H54 (cell line): ENCODE measurements at places on chromosomes 6 and 20.

- DNase-seq: no peak
Observed at GRCh38 chr20:15063081-15063480, 725.7 kb upstream of the FLRT3 start.

- no peak for DNase-seq
Observed at GRCh38 chr20:17467120-17467655, 64.0 kb downstream of the BFSP1 start.

GRCh38 chr6:47245745-47246371 lies 63.8 kb downstream of the TNFRSF21 start:
- DNase-seq: no peak

- DNase-seq: no peak
Observed at GRCh38 chr20:43442282-43442880, 15.3 kb upstream of the SRSF6 start.

- DNase-seq: no peak
Observed at GRCh38 chr6:133100865-133101264, 140.3 kb upstream of the EYA4 start.

- DNase-seq: no peak
Observed at GRCh38 chr6:123901436-123901835, 97.8 kb downstream of the NKAIN2 start.

DNA sequence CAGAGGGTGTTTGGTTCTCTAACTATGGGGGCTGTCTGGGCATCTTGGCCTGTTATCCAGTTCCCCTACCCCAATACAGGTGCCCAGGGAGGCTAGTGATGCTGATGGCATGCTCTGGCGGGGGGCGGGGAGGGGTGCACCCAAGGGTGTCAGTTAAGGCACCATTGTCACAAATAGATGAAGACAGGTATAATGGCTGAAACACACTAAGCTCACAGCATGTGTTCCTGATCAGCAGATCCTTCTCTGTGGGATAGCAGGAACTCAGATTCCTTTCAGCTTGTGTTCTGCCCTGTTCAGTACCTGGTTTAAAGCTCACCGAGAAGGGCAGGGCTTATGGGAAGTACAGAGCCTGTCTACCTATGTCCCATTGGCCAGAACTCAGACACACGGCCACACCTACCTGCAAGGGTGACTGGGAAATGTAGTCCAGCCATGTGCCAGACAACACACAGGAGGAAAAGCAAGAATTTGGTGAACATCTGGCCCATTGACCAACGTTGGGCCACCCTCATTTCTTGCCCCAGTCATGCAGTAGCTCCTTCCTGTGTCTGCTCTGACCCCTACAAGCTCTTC lies 3.4 kb upstream of the RSPO4 start:
- peak; percentile 80 for DNase-seq

GRCh38 chr6:130666786-130667185 lies 160.4 kb upstream of the SMLR1 start:
- DNase-seq: no peak

GRCh38 chr20:62280303-62280702 lies 22.5 kb upstream of the ADRM1 start:
- DNase-seq: no peak

- DNase-seq: no peak
Observed at GRCh38 chr6:107957308-107957908, 600 bp downstream of the SEC63 start.

DNA sequence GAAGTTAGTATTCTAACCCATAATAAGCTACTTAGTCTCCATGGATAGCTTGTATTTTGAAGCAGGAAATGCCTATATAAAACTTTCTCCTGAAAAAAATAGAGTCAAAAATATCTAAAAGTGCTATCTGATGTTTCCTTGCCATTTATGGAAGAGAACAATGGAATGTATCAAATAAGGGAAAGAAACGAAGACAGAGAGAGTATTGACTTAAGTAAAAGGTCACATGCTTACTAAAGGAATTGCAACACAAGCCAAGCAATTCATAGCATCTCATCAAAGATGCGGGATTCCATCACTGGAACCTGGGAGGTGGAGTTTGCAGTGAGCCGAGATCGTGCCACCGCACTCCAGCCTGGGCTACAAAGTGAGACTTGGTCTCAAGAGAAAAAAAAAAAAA lies 112.9 kb upstream of the DTNBP1 start:
- no peak for DNase-seq

DNA sequence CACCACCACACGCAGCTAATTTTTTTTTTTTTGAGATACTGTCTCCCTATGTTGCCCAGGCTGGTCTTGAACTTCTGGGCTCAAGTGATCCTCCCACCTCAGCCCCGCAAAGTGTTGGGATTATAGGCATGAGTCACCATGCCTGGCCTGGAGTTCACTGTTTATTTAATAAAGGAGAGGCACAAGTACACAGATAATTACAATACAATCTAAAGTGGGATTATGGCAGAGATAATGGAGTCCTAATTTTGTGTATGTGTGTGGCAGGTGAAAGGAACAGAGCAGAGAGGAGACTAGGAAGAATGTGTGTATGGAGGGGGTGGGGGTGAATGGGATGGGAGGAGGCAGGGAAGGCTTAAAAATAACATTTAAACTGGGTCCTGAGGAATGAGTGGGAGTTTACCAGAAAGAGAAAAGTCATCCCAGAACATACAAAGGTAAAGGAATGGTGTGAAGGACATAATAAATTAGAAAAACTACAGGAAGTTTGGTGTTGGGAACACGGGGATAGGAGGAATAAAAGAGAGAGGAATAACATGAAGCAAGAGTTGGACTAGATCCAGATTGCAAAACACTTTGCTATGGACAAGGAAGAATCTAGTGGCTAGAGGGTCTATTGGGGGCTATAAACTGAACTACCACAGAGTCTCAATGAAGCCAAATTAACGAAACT lies 4.4 kb downstream of the NCOA5 start:
- DNase-seq: no peak

DNA sequence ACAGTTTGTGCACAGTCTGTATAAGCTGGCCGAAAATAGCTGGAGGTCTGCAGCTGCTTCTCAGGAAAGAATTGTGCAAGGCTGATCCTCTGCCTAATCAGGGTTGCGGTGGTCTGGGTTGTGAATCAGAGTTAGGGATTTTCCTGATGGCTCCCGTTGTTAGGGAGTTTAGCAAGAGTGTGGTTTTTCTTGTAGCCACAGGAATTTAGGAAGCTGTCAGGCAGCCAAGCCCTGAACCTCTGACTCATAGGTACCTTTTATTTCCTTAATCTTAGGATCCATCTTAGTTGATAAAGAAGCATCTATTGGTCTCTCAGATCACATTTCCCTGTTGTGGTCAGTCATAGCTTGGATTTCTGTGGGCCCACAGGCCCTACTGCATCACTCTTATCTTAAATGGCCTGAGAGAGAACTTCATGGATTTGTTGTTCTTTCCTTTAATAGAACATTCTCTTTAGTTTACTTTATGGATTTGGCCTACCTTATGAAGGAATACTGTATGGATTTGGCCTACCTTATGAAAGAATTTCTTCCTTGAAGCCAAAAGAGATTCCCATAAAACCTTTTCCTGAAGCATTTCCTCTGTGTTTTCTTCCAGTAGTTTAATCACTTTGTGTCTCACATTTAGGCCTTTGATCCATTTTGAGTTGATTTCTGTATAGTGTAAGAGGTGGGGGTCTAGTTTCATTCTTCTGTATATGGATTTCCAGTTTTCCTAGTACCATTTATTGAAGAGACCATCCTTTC lies 10.3 kb downstream of the KIF25 start:
- peak; percentile 31 for DNase-seq

GRCh38 chr6:56683882-56684281 lies 41.2 kb upstream of the DST start:
- peak; percentile 40 for DNase-seq

GRCh38 chr20:23125625-23126191 lies 39.6 kb upstream of the CD93 start:
- DNase-seq: no peak

DNA sequence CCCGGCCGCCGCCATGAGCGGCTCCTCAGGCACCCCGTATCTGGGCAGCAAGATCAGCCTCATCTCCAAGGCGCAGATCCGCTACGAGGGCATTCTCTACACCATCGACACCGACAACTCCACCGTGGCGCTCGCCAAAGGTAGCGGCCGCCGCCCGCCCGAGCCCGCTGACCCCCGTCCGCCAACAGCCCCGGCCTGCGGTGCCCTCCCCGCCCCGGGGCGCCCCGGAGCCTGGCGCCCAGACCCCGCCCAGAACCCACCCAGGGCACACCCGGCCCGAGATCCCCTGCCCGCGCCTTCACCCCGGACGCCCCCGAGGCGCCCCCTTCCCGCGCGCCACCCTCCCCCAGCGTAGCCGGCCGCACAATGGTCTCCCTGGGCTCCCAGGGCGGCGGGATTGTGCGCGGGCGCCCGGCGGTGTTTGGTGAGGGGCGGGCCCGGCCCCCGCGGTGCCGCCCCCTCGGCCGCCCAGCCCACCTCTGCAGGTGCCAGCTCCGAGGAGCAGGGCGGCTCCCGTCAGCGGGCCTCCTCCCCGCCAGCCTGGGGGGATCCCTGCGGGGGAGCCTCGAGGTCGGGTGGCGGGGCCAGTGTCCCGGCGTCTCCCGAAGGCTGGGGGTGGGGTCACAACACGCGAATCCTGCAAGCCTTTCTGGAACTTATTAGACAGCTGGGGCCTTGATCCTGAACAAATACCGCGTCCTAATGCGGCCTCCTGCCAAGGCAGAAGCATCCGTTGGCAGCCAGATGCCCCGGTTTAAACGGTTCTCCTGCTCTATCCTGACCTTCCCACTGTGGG lies 577 bp downstream of the LSM14B start:
- DNase-seq: no peak

DNA sequence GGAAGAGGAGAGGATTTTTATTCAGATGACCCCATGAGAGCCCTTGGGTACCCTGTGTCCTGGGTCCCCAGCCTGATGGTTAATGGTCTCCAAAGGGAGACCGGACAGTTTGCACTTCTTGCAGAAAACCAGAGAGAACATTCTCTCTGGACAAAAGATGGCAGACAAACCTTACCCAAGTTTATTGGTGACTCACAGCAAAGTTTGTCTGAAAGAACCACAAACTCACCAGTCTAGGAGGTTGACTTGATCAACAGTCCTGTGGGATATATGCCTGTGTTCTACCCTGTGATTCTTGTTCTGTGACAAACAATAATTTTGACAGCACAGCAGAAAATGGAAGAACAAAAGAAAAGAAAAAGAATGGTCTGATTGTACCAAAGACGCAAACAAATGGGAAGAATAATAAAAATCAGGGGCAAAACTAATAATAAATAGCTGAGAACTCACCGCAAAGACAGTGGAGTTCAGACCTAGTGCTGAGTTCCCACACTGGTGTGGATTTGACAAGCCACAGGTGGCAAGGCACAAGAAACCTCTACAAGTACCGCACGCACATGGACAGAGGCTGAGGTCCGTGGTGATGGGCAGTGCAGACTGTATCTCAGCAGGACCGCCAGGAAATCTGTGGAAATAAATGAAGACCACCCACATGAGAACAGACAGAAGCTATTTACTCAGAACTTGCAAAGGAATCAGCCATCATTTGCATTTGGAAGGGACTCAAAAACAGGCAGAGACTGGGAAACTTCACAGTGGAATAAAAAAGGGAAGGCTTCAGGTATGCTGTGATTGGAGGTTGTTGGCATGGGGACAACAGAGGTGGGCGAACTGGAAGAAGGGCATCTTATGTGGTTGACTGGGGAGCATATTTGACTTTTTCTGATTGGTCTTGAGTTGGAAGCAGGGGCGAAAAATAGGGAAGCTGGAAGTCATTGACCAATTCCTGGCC lies 246.3 kb upstream of the RNF24 start:
- no peak for DNase-seq

- no peak for DNase-seq
Observed at GRCh38 chr6:131015025-131015591, 47.9 kb downstream of the EPB41L2 start.

DNA sequence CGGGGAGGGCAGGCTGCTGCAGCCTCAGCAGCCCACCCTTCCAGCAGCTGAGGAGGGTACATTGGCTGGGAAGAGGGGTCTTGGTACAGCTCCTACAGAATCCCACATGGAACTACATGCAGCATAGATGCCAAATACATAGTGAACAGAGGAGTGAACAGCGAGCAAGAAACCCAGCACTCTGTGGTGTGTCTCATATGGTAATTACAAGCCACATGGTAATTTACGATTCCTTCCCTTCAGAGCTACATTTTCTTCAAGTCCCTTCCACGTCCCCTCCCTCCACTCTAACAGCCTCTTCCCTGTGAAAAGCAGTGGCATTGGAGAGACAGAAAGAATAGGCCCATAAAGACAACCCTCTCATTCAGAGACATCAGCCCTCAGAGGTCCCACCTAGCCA lies 167.7 kb downstream of the SYNDIG1 start:
- no peak for DNase-seq

- no peak for DNase-seq
Observed at GRCh38 chr20:23142162-23143050, 56.3 kb upstream of the CD93 start.

DNA sequence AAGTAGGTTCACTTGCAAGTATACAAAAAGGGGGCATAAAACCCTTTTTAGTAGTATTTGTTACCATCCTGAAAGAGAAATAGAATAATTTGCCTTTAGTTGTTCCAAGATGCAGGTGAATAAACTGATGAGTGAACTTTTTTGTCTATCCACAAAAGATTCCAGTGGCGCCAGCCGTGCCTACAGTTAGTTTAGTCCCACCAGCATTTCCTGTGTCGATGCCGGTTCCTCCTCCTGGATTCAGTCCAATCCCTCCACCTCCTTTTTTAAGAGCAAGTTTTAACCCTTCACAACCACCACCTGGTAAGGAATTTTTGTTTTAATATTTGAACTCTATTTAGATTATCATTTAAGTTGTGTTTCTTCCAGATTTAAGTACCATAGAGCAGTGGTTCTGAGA lies 90.9 kb downstream of the SCAF8 start:
- no peak for DNase-seq

DNA sequence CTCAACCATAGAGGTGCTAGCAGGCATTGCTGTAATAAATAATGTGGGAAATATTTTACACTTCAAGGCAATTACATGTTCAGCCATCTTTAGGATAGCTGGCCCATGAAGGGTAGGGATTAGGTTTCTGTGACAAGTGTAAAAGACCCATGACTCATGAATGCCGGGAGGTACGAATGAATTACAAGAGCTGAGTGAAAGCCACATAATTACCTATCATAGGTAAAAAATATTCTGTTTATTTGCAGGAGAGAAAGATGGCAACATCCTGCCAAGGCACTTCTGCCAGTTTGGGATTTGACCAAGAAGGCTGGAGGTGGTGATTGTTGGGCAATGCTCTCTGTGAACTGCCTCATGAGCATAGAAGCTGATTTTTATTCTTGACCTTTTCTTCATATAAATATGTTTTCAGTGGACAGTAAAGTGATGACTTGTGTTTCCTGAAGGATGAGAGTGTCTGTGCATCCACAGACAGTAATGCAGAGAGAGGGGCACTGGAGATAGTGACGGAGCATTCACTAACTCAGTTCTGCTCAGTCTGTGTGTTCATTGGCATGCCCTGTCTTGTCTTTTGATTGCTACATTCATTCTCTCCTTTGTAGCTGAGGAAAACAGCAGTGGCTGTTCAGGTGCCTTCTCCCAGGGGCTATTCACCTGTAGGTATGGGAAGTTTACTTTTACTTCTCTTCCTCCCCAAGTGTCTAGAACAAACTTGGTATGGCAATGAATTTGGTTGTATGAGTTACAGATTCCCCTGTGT lies 481.1 kb downstream of the TFAP2B start:
- no peak for DNase-seq
